Cerebellar nuclear complex (tissue), 1 donor: ENCODE measurements at places on chromosomes 4 and X.

- no peak for DNase-seq
Measured at GRCh38 chr4:141540643-141541042, 95.7 kb upstream of the IL15 start.

- no peak for DNase-seq
Measured at GRCh38 chrX:108304210-108304609, 134.0 kb downstream of the COL4A6 start.

DNA sequence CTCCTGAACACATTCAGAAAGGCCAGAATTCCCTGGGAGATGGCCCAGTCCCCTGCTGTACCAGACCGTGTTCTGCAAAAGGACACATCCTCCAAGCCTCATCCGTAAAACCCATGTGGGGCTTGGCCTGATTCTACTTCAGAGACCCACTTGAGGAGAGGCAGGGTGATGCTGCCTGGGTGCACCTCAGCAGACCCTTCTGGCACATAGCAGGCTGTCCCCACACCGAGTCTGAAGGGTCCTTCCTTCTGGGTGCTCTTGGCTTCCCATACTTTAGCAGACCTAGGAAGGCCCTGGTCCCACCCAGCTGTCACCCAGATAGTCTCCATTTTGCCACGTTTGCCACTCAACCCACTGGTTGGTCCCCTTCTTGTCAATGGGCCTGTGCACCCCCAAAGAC, 270.1 kb upstream of the AGTR2 start:
- no peak for DNase-seq

DNA sequence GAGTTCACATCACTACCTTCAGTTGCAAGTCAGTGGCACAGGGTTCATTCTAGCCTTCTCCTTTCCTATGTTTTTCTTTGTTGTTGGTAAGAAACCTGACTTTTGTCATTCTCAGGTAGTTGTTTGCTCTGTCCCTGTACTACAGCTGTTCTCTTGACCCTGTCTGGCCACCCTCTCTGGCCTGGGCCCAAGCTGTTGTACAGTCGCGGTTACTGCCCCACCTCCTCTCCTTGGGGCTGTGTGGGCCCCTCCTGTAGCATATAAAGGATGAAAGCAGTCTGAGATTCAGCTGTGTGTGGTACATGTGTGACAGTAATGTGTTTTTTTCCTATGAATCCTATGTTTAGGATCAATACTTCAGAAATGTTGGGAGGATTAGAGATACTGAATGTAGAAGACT, 12.5 kb downstream of the MOB1B start:
- DNase-seq = no peak

DNA sequence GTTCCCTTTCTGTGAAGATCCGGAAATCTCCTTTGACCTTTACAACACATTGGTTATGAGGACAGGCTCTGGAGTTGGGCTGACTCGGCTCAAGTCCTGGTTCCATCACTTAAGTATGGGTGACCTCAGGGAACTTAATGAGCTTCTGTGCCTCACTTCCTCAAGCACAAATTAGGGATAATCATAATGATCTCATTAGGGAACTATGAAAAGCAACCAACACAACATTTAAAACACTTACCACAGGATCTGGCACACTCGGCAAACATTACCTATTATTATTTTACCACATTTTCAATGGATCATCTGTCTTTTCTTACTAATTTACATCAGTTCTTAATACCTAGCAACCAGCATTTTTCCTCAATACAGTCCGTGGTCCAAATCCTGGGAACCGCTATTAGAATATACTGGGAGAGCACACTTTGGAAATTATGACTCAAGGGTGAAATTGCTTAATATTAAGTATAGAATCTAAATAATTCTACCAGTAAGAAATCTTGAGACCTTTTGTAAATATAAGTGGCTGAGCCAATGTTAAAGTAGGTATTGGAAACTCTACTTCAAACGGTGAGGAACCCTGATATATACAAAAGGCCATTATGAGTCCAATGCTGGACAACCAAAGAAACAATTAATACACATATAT, 19.6 kb downstream of the ADGRA3 start:
- DNase-seq = no peak

DNA sequence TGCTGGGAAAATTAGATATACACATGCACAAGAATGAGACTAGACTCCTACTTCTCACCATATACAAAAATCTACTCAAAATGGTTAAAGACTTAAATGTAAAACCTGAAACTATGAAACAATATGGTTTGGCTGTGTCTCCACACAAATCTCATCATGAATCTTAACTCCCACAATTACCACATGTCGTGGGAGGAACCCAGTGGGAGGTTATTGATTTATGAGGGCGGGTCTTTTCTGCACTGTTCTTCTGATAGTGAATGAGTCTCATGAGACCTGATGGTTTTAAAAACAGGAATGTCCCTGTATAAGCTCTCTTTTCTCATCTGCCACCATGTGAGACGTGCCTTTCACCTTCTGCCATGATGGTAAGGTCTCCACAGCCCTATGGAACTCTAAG, 48.5 kb upstream of the DDX60 start:
- DNase-seq = no peak

GRCh38 chrX:15471028-15471427, 22.1 kb downstream of the PIR start:
- DNase-seq = no peak

DNA sequence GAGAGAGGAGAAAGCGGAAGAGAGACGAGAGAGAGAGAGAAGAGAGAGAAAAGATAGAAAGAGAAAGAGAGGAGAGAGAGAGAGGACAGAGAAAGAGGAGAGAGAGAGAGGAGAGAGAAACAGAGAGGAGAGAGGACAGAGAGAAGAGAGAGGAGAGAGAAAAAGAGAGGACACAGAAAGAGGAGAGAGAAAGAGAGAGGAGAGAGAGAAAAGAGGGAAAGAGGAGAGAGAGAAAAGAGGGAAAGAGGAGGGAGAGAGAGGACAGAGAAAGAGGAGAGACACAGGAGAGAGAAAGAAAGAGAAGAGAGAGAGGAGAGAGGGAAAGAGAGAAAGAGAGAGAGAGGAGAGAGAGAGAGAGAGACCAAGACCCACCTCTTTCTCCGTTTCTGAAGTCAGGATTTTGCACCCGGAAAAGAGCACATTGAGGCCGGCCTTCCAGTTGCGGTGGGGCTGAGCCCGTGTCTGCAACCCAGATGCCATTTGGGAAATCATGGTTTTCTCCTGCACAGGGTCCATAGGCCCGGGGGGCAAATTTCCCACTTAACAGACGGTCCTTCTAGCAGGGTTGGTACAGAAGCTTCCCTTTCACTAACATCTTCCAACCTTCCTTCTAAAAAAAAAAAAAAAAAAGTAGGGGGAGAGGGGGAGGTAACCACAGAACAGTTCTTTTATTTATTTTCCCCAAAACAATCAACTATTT, 60.9 kb downstream of the CRLF2 start:
- DNase-seq = no peak

GRCh38 chr4:186146458-186146857, 42.0 kb downstream of the FAM149A start:
- no peak for DNase-seq

DNA sequence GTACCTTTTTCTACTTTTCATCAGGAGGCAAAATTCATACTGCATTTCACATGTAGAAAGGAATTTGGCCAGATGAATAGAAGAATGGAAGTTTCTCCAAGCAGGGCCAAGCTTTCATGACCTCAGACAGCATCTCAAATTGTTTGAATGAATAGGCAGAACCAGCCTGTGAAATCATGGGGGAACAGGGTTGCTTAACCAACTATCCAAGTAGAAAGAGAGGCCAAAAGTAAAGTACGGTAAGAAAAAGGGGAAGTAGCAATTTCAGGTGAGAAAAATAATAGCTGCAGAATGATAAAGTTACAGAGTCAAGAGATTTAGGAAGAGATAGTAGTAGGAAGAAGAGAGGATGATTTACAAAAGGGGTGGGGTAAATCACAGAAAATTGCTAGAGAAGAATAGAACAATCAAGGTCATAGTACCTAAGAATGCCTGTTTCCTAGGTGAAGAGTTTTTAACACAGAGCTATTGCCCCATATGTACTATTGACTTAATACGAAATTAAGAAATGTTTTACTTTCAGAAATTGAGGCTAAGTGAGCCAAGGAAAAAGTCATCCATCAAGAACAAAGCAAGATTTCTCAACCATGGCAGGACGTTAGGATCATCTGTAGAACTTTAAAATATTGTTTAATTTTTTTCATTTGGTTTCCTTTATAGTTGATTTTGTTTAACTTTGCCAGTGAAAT, 177.1 kb upstream of the TET2 start:
- no peak for DNase-seq

DNA sequence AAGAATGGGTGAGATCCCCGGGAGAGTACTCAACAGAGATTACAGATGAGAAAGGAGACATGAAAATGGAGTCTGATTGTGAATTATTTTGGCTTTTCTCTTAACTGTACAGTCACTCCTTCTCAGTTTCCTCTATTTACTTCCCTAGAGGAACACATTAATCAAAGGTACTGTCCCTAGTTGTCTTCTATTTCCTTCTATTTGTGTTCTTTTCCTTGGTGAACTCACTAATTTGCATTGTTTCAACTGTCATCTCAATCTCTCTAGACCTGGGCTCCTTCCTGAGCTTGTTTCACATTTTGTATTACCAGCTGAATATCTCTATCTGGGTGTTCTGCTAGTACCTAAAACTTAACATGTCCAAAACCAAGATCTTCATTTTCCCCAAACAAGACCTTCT, 59.8 kb downstream of the ABCB7 start:
- no peak for DNase-seq

GRCh38 chrX:53048169-53049126, at the start of gene GPR173:
TSS of gene GPR173 (plus strand) at chrX:53048789. CDS start at chrX:53076622, 27,833 bp downstream.
- DNase-seq = peak; percentile 29

- DNase-seq = no peak
Measured at GRCh38 chr4:75727073-75727472, 2.7 kb downstream of the USO1 start.

GRCh38 chrX:100680756-100681155, 36.8 kb downstream of the SRPX2 start:
- no peak for DNase-seq

- DNase-seq = no peak
Measured at GRCh38 chrX:150767045-150767395, 73.8 kb downstream of the MTMR1 start.

- no peak for DNase-seq
Measured at GRCh38 chrX:85851418-85851817, 195.9 kb downstream of the CHM start.

DNA sequence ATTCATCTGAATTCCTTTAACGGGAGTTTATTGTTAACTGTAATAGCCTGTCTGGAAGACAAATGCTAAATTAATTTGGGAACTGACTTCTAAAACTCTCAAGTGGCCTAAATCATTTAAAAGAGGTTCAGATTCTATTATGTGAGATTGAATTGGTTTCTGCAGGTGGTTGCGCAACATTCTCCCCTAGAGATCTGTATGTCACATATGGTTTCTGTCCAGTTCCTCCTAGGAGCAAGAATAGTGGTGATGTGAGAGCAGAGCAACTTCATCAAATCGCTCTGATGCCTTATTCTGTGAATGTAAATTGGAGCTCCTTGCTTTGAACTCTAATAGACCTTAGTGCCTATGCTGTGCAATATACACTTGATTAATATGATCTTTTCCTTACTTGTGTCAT, 144.6 kb upstream of the GPR101 start:
- no peak for DNase-seq

- no peak for DNase-seq
Measured at GRCh38 chr4:5037553-5038551, 13.4 kb upstream of the STK32B start.
